Peyer's patch (tissue), 4 donors: ENCODE measurements at places on chromosomes 7 and 10.
A peak's percentile ranks its signal among the peaks of the same experiment; 100 is the strongest.

- H3K27ac ChIP-seq = peak overlapping the region; percentile 62
- DNase-seq = peak; percentile 91
- H3K4me3 ChIP-seq = peak overlapping the region; percentile 39
These were observed 148.1 kb downstream of the SLIT1 start for GRCh38 chr10:97037365-97038361.

- H3K36me3 ChIP-seq = no peaks in the 10 kb centered on the region
- H3K27me3 ChIP-seq = no peaks in the 10 kb centered on the region
- no peak for DNase-seq
- peak overlapping the region; percentile 34 for H3K4me3 ChIP-seq
These were observed 255.6 kb downstream of the OTUD1 start for GRCh38 chr10:23694446-23694920.

GRCh38 chr10:129184196-129184595, 282.8 kb upstream of the MGMT start:
- no peak for DNase-seq
- H3K4me1 ChIP-seq = no peaks in the 10 kb centered on the region
- no peak overlapping the region for H3K27ac ChIP-seq

DNA sequence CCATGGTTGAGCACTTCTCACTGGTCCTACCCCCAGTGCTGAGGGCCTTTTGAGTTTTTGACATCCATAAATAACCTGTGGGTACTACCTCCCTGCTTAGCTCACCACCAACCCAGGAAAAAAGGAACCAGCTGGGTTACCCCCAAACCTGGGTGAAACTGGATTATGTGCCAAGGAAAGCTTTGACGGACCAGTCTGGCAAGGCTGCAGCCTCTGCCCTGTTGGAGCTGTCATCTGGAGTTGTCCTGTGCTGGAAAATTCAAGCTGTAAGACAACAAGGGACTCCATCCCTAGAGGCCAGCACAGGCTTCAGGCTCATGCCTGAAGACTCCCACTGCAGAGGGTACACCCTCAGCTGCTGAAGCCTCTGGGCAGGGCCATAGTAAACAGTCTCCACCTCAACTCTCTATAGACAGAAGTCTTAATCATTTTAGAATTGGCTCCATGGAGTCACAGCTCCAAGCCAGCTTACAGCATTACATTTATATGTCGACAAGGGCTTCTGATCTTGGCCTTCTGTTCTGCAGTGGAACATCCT, 115.5 kb upstream of the AFAP1L2 start:
- H3K27me3 ChIP-seq = no peaks in the 10 kb centered on the region
- H3K4me1 ChIP-seq = peaks cover 11% of the 10 kb centered on the region

DNA sequence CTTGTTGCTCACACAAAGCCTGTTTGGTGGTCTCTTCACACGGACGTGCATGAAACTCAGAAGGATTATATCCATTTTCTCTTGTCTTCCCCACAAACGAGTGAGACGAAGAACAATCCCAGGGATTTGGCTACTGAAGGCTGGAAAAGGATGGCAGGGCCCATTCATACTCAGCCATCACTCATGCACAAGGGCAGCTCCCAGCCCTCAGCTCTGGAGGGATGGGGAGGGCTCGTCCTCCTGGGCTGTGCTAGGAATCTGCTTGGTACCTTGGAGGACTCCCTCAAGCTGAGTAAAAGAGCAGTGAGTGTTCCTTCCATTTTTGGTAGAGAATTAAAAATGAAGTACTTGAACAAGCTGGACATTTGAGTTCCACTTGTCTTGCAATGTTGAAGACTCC, 33.2 kb upstream of the RAB18 start:
- no peaks in the 10 kb centered on the region for H3K36me3 ChIP-seq
- H3K4me3 ChIP-seq = no peak overlapping the region
- no peak for DNase-seq
- no peak overlapping the region for H3K27ac ChIP-seq
- no peaks in the 10 kb centered on the region for H3K27me3 ChIP-seq
